Mesendoderm (in vitro differentiated cells): ENCODE measurements at places on chromosomes 7 and 10.
A peak's percentile ranks its signal among the peaks of the same experiment; 100 is the strongest.

- DNase-seq, result no peak
Observed at GRCh38 chr7:8594115-8594514, 160.7 kb downstream of the NXPH1 start.

- DNase-seq, result no peak
Observed at GRCh38 chr7:50212666-50213621, 91.6 kb upstream of the IKZF1 start.

- no peak for DNase-seq
Observed at GRCh38 chr10:71077796-71078453, 134.4 kb upstream of the UNC5B start.

GRCh38 chr10:124091646-124092249, 1.6 kb downstream of the CHST15 start:
- DNase-seq, result peak; percentile 60
